ENCODE measurements at places on chromosomes 11 and 22. TPM values are rescaled to one million over a fixed set of nuclear protein-coding genes. Genes with fewer than 3 reads are reported as not detected.

GRCh38 chr11:117621226-117621625 lies 175.8 kb downstream of the DSCAML1 start:
- H3K4me3 ChIP-seq = no peak overlapping the region
- DNase-seq = no peak
- H3K36me3 ChIP-seq = no peaks in the 10 kb centered on the region
- no peaks in the 10 kb centered on the region for H3K4me1 ChIP-seq
- H3K27me3 ChIP-seq = no peaks in the 10 kb centered on the region

DNA sequence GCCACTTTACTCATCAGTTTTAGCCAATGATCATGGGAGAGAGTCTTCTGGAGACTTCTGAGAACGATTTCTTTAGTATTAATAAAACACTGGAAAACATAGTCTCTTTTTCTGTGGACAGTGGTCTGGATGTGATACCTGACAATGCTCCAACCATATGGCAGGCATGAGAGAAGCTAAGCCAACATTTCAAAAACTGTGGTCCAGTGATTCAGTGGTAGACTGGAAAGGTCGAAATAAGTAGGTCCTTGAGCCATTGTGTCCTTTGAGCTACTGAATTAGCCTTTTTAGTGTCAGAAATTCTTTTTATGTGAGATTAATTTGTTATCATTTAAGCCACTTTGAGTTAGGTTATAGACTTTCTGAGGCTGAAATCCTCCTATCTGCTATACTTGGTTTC lies 197.7 kb upstream of the CTSC start:
- H3K27me3 ChIP-seq = no peaks in the 10 kb centered on the region
- H3K4me1 ChIP-seq = peaks cover 16% of the 10 kb centered on the region
- H3K27ac ChIP-seq = no peak overlapping the region
- no peak for DNase-seq
- no peaks in the 10 kb centered on the region for H3K36me3 ChIP-seq
- no peak overlapping the region for H3K4me3 ChIP-seq

The PARVG gene
- 3.3 TPM for total RNA-seq

The BATF2 gene
- total RNA-seq = 0.76 TPM

DNA sequence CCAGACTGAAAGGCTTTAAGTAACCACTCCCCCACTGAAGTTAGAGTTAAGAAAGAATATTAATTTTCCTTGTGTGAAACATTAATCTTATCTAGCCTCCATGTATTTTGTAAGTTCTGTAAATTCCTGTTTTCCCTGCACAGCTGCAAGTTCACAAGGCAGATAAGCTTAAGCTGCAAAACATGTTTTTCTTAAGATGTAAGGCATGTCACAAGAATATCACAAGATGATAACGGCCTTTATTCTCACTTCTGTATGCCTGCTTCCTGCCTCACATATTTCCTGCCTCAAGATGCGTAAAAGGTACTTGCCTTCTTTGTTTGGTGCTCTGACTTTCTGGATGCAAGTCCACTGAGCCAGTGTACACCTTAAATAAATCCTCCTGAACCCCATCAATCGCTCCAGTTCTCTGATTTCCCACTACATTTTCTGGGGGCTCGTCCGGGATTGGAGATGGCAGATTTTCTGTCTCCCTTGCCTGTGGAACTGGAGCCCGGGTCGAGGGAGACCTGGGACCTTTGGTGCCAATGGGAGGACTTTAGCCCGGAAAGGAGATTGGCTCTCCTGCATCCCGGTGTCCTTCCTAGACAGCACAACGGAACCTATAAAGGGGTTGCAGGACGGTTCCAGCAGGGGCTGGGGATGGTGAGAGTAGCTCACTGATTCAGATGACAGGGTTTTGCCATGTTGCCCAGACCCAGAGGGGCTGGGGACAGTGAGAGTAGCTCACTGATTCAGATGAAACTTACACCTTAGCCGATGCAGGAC lies 30.2 kb downstream of the PPARA start:
- no peak for DNase-seq
- H3K27me3 ChIP-seq = no peaks in the 10 kb centered on the region
- H3K4me1 ChIP-seq = no peaks in the 10 kb centered on the region

GRCh38 chr11:11969380-11970215 lies 38.8 kb downstream of the DKK3 start:
- no peaks in the 10 kb centered on the region for H3K27me3 ChIP-seq
- peaks cover 6% of the 10 kb centered on the region for H3K36me3 ChIP-seq
- DNase-seq = no peak
- no peak overlapping the region for H3K27ac ChIP-seq

GRCh38 chr22:39712081-39712480 lies 141.5 kb downstream of the CACNA1I start:
- H3K4me3 ChIP-seq = no peak overlapping the region
- no peaks in the 10 kb centered on the region for H3K36me3 ChIP-seq
- H3K27ac ChIP-seq = no peak overlapping the region
- no peaks in the 10 kb centered on the region for H3K27me3 ChIP-seq

All from esophagus squamous epithelium (tissue), 5 donors.